Activated T-cell treated with anti-CD3 and anti-CD28 coated beads, Interleukin-2, amount 50 U/mL, for 1 hour (primary cell): ENCODE measurements at places on chromosomes 3 and 15.

DNA sequence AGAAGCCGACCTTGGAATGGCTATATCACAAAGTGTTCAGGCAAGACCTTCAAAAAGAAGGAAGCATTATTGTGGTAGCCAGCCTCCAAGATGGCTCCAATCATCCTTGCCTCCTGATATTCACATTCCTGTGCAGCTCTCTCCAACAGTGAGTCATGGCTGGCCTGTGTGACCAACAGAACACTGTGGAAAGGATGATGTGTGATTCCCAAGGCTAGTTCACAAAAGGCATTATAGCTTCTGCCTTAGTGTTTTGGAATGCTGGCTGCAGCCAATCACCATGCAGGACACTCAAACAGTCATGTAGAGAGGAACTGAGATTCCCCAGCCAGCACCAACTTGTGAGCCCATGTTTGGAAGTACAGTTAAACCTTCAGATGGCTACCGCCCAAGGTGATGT is 102.6 kb downstream of the EFL1 start:
- DNase-seq, result no peak

GRCh38 chr3:26425076-26425475 is 197.5 kb upstream of the LRRC3B start:
- no peak for DNase-seq

DNA sequence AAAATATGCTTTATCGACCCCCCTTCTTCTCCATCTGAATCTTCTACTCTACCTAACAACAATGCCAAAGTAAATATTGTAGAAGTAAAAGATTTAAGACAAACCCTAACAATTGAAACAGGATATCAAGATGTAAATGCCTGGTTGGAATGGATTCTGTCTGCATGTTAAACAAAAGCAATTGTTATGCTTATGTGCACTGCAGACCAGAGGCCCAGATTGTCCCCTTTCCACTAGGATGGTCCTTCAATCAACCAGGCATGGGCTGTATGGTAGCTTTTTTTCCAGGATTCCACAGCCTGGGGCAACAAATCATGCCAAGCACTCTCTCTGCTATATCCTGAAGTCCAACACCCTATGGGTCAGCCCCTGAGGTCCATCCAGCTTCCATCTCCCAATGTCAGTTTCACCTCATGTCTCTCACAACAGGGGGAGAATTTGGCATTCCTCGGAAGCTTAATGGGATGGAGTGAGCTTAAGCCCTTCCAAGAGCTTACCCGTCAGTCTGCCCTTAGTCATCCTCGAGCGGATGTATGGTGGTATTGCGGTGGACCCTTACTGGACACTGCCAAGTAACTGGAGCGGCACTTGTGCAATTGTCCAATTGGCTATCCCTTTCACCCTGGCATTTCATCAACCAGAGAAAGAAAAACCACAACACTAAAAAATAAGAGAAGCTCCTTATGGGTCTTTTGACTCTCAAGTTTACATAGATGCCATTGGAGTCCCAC is 36.2 kb downstream of the ZNF589 start:
- DNase-seq, result no peak

GRCh38 chr3:139654637-139655365 is 23.0 kb downstream of the NMNAT3 start:
- no peak for DNase-seq

DNA sequence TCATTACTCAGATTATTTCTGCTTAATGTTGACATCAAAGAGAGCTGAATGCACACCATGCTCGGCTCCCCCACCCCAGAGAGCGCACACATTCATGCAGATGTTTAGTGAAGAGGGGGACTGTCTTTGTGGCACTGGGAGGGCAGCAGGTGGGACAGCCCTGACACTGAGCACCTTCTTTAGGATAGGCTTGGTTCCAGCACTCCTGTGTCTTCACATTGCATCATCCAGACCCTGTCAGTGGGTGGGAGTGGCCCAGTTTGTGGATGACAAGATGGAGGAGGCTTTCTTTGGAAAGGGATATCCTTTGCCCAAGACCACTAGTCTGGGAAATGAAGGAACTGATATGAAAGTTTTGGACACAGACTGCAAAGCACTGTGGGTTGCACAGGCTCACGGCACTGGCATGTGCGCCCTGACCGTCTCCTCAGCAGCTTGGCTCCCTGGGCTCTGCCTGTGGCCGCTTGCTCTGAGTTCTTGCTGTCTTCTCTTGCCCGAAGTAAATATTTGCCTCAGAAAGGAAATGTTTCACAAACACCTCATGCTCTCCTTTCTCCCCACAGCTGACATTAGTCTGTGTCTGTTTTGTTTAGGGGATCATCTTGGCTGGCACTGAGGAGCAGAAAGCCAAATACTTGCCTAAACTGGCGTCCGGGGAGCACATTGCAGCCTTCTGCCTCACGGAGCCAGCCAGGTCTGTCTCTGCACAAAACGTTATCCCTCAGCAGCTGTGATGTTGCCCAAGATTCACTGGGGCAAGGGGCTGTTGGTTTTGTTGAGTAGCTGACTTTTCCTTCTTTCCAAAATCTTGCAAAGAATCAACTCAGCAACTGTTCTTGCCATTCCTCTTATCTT is 16.6 kb downstream of the ACAD9 start:
- no peak for DNase-seq

- no peak for DNase-seq
These were observed 54.7 kb downstream of the QTRT2 start for GRCh38 chr3:114111060-114111770.

- DNase-seq, result no peak
These were observed 60.2 kb upstream of the TSEN2 start for GRCh38 chr3:12423918-12424630.

DNA sequence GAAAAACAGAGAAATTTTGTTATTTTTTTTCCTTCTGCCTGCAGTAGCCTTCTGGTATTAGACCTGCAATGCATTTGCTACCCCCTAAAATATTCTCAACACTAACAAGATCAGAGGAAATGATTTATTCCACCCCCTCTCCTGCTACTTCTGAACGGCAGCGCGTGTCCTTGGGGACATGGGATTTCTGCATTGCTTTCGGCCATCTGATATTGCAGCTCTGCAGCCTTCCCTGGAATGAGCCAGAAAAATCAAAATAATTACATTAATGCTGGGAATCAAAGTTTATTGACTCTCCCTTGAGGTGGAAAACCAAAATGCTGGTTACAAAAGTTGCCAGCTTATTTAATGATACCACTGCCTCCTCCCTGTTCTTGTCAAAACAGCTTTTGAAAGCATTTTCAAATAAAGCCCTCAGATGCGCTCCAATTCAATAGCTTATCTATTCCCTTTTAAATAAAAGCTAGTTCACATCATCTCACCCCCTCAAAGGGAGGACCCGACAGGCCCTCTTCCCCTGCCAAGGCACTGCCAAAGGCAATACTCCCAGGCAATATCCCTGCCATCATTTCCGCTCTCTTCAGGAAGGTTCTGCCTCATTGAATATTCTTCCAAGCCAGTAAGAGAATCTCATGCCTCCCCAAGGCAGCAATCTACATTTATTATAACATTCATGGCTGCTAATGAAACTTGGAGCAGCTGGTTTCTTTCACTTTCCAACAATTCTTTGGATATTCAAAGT is 96.6 kb downstream of the FHIT start:
- DNase-seq, result no peak

DNA sequence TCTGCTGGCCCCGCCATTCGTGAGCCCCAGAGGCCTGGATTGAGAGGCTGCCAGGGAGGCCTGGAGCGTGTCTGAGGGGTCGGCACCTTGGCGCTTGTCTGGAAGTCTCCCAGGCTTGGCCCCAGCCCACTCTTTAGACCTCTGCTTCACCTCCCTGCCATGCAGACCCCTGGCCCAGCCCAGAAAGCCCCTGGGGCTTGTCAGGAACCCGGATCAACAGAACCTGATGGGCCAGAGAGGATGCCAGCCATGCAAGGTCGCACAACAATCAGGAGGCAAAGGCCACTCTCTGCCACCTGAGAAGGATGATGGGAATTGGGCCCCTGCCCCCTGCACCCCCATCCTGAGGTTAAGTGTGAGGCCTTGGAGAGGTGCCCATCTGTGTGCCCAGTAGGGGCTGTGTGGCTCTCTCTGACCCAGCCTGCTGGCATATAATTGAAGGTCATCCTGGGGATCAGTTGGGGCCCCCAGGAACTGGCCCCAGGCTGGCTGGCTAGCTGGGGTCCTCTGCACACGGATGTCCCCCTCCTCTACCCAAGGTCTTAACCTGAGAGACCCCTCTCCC is 103.3 kb upstream of the SLC6A6 start:
- no peak for DNase-seq

DNA sequence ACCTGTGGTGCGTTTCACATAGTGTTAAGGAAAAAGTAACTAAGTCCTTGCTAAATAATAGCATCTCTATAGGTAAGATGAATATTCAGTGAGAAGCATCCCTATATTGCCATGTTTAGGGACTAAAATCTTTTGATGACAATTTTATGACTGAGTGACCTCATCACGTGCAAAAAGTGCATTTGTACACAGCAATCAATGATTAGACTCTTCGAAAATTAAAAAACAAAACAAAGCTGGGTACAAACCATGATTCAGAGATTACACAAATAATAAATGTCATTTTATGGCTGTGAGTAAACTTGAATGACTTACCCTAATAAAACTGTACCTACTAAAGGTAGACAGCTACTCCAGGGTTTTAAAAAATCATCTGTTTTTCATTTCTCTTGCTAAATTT is 505.3 kb downstream of the FOXP1 start:
- DNase-seq, result no peak

- no peak for DNase-seq
These were observed 19.2 kb downstream of the DAG1 start for GRCh38 chr3:49489247-49489646.

- DNase-seq, result no peak
These were observed 352.6 kb downstream of the EPHB1 start for GRCh38 chr3:135147657-135148056.

DNA sequence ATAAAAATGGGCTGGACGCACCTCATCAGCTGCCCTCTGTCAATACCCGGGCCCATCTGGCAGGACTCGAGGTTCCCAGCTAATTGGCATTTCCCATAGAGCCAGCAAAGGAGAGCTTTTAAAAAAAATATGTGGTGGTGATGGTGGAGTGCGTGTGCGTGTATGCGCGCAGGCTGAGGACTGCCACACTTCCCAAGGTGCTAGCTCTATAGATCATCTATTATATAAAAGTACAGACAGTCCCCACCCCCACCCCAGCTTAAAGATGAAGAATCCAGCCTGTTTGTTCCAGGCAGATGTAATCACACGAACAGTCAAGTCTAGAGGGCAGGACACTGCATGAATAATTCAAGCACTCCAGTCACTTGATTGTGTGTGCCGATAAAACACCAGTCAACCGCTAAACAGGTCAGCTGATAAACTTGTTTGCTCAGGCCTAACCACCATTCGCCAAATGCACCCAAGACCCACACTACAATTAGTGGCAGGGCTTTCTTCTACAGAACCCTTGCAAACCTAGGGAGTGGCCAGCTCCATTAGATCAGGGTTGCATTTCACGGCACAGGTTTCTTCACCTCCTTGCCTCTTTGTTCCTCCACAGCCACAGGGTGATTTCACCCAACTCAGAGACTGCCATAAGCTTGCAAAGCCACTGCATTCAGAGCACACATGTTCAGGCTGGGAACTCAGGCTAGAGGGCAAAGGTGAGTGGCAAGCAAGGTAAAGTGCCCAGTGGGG is 5.8 kb downstream of the TLE3 start:
- no peak for DNase-seq

GRCh38 chr3:95438274-95438673 is 1375.4 kb downstream of the NSUN3 start:
- no peak for DNase-seq

GRCh38 chr3:177832880-177833279 is 635.6 kb upstream of the TBL1XR1 start:
- no peak for DNase-seq

DNA sequence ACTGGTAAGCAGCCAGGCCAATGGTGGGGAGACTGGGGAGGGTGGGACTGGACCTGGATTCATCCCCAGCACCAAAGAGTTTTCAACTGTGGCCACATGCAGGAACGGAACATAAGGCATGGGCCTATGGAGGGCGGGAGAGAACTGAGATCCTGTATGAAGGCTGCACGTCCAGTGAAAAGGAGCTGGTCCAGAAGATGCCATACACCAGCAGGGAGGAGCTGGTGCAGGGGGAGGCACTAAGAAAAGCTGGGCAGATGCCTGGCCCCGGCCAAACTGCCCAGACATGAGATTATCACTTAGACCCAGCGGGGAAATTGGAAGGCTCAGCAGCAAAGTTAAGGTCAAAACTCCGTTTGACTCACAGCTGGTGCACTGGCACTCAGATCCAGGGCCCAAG is 58.1 kb upstream of the MCF2L2 start:
- no peak for DNase-seq

DNA sequence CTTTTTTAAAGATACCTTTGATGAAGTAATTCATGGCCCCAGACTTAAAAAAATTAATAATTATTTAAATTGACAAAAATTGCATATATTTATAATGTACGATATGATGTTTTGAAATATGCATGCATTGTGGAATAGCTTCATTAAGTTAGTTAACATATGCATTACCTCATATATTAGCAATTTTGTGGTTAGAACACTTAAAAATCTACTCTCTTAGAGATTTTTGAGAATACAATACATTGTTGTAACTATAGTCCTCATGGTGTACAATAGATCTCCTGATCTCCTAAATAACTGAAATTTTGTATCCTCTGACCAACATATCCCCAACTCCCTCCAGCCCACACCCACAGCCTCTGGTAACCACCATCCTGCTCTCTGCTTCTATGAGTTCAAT is 104.1 kb downstream of the PEX5L start:
- no peak for DNase-seq

GRCh38 chr3:33737146-33737545 is 19.1 kb upstream of the CLASP2 start:
- no peak for DNase-seq
